ENCODE measurements at places on chromosomes 3 and 15.
A peak's percentile ranks its signal among the peaks of the same experiment; 100 is the strongest.

- no peak for DNase-seq
Measured at GRCh38 chr3:54014067-54014466, 108.3 kb upstream of the CACNA2D3 start.

GRCh38 chr15:70826634-70827033 lies 27.3 kb downstream of the LARP6 start:
- no peak for DNase-seq

GRCh38 chr3:134291319-134292254 lies 40.9 kb upstream of the RYK start:
- DNase-seq = no peak

DNA sequence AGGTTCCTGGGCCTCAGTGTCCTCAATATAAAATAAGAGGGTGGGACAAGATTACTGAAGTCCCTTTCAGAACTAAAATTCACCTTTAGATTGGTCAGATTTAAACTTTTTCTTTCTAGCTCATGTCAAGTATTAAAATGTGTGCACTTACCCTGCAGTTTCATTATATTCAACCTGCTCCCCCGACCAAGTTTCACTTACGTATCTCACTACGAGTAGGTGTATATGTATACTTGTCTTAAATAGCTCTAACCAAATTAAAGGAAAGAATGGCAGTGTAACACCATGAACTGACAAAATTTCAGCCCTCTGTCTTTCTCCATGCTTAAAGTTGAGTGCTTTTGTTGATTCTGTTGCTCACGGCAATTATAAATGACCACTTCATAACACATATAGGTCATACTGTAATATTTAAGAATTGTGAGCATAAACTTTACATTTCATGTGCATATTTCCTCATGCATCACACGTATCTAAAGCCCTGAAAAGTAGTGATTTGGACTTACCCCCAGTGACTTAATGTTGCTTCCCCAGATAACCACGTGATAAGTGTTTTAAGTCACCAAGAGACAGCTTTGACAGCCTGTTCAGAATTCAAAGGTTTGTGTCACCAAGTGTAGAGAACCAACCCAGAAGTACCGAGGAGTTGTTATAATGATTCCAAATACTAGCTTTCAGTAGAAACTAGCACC lies 70.0 kb downstream of the PGPEP1L start:
- no peak for DNase-seq

DNA sequence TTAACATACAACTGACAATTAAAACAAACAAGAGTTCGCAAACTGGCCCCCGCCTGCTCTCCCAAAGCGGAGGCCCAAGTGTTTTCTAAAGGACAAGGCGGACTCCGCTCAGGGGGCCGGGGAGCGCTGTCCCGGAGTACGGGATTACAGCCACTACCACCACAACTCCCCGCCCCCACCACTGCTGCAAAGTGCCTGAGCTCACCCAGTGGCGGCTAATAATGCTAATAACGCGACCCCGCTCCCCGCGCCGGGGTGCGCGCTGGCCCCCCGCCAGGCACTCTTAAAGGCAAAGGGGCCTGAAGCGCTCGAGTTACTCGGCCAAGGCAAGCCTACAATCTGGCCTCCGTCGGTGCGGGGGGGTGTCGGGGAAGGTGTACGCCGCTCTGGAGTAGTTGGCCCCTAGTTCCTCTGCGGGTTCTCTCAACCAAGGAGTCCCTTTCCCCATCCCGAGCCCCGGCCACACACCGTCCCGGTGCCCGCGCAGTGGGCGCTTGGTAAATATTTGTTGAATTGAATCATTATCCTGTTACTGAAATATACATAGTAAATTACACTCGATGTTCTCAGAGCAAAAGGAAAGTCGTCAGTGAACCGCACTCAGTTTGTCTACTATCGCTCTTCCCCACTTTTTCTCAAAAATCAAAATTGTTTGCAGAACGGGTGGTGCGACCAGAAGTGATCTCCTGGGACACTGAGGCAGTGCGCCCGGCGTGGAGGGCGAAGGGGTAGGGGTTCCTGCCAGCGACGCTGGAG lies 827 bp downstream of the WNT5A start:
- DNase-seq = peak; percentile 84

DNA sequence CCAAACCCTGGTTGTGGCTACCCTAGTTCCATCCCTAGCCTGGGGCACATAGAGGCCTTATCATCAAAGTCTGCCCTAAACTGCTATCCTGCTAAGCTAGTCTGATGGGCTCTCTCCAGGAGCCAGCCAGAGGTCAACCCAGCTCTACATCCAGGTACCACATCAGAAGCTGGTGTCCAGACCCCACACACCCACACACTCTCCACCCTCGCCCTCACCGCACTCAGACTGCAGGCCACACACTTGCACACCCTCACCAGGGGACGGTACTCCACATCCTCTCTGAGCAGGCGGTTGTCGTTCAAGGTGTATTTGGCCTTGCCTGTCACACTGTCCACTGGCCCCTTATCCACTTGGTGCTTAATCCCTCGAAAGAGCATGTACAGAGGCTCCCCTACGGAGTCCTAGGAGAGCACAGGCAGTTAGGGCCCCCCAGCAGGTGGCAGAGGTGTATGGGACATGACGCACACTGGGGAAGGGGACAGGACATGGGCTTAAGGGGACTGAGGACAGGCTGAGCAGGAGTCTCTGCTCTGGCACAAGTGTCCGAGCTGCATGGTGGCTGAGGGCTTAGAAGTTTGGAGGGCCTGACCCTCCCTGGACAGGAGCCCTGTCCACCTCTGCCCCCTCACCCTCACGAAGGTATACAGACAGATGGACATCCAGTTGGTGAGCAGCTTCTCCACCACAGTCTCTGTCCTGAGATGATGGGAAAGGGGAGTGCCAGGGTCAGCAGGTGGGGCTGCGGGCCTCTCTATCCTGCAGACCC lies 18.1 kb downstream of the PLXNB1 start:
- DNase-seq = peak; percentile 38

DNA sequence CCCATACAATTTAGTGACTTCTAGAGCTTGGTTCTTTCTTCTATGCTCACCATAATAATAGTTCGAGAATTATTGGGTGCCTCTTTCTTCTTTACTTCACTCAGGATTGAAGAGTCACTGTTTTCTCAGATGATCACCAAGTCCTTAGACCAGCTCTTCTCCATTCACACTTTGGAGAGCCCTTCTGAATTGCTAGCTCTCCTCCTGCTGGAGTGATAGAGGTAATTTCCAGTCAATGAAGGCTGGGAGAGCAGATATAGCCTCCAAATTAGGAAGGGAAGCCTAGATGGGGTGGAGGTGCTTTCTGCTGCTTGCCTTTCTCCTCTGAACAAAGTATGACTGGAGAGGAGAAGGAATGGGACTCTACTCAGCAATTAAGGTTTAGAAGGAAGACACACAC lies 10.7 kb upstream of the BBX start:
- no peak for DNase-seq

GRCh38 chr3:107025961-107026360 lies 351.3 kb upstream of the CCDC54 start:
- no peak for DNase-seq

DNA sequence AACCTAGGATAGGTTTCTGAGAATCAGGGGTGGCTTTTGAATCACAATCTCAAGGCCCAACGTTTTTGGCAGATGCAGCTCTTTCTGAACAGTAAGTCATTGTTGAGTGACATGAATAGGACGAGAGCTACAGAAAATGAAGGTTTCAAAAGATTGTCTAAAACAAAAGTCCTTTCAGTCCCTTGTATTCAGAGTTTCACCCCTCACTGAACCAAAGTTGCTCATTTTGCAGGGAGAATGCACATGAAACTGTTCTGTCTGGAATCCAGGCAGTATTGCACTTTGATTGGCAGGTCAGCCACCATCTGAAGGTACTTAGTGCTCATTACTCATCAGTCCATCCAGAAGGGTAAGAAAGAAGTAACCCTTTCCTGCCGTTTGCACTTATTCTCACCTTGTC lies 24.1 kb upstream of the RASGRP1 start:
- DNase-seq = no peak

DNA sequence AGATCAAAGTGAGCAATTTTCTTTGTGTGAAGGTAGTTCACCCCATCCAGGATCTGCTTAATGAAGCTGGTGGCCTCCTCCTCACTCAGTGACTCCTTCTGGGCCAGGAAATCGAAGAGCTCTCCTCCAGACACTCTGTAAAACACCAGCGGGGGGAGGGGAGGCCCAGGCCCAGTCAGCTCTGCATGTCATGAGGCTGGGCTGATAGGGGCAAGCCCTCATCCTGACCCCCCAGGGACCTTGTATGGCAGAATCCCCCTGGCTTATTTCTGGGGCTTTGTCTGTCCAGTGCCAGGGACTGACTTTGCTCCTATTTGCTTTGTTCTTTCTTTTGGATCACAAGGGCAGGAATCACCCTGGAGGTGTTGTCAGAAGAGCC lies 74.9 kb downstream of the DAPK2 start:
- no peak for DNase-seq

DNA sequence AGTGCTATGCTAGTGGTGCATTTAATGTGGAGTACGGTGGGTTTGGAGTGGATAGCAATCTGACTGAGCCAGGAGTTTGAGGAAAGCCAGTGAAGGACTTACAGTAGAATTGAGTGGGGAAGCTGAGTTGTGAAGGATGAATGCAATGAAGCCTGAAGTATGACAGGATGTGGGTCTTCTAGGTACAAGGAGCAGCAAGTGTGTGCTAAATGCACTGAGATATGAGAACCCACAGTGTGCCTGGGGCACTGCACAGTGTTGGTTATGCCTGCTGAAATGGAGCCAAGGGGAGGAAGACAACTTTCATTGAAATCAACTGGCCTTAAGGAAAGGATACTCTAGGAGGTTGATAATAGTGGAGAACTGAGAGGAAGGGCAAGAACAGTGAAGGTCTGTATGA lies 105.5 kb upstream of the MRPL3 start:
- DNase-seq = no peak

DNA sequence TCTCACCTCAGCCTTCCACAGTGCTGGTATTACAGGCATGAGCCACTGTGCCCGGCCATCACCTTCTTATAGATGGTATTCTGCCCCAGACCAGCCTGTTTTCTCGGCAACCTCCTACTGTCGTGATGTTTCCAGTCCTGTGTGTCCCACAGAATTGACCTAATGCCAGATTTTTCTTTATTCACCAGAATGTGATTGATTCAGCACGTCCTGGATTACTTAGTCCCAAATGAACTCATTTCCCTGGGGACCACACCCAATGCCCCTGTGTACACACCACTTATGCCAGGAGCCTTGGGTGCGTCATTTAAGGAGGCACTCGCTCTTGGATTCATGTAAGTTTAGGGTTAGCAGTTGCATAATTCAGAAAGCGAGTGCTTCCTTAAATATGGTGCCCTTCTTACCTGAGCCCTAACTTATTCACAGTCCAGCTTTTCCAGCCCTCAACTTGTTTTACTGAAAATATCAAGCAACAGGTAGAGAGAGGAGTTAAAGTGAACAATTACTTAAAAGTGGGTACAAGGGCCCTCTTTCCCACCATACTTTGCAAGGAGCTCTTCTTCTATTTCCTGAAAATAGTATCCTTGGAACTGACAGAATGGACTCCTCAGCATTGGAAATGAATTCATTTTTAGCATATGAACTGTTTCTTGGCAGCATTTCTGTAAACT lies 64.6 kb upstream of the UBE2E1 start:
- no peak for DNase-seq

GRCh38 chr3:78338405-78338804 lies 1298.5 kb downstream of the ROBO2 start:
- DNase-seq = no peak

DNA sequence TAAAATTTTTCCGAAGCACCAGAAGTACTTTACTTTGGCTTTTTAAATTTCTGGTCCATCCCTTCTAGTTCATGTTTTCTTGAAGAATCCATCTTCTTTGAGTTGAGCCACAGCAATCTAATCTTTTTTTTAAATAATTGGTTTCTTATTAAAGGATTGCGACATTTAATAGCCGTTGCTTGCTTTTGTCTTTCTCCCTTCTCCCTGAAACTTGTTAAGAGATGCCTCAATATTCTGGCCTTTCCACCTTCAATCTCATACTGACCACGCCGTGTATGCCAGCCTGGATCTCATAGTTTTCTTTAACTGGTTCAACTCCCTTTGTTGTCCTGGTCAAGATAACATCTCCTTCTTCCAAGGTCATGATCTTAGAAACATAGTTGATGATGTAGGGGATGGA lies 18.4 kb upstream of the RPLP1 start:
- DNase-seq = no peak

GRCh38 chr15:84749111-84749991 lies 959 bp downstream of the ZNF592 start:
- DNase-seq = no peak

GRCh38 chr3:144931590-144931989 lies 960.0 kb downstream of the DIPK2A start:
- no peak for DNase-seq

DNA sequence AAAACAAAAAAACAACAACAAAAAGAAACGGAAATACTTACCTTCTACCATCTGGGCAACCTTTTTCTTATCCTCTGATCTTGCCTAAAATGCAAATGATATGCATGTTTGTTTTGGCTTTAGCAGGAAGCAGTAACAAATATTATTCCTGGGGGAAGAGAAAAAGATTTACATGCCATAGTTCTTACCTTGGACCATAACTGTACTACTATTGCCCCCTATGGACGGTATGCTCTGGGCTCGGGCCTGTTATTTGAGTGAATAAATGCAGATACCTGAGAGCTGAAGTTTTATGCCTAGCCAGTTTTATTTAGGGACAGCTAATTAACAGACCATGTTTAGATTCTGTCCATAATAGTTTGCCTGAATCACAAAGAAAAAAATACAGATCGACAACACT lies 12.6 kb upstream of the STARD5 start:
- DNase-seq = no peak

DNA sequence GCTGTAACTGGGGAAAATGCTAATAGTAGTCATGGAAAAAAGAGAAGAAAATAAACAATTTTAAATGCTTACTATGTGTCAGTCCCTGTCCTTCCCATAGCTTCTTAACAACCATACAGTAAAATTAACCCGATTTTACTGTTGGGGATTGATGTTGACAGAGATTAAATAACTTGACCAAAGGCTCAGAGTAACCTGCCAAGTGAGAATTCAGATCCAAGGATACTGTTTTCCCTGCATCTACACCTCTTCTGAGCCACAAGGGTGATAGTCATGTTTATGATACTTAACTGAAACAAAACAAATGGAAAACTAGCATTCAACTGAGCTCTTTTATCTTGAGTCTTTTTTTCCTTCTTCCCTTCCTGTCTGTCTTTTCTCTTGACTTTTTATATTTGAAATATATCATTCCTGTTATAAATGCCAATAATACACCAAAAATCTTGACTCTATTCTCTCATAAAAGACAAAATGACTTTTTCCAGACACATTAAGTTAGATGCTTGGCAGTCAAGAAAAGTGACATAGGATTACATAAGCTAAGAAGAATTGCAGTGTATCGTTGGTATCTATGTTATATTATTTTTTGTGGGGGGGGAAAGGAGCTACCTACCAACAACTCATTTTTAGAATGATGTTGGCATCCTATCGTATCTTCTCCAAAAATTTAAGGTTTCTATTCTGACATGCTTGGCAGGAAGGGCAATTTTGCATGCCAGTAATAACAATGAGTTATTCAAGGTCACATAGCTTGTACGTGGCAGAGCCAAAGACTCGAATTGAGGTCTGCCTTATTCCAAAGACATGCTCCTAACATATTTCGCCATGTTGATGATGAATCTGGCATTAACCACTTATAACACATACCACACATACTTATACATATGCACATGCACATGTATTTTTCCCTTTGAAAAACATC lies 306.6 kb upstream of the KCNH8 start:
- no peak for DNase-seq

GRCh38 chr15:79027532-79028410 lies 62.8 kb downstream of the RASGRF1 start:
- no peak for DNase-seq
